ENCODE measurements at places on chromosomes 1 and 21.
A peak's percentile ranks its signal among the peaks of the same experiment; 100 is the strongest.

GRCh38 chr1:199909137-199909536 lies 118.4 kb upstream of the NR5A2 start:
- DNase-seq = no peak

DNA sequence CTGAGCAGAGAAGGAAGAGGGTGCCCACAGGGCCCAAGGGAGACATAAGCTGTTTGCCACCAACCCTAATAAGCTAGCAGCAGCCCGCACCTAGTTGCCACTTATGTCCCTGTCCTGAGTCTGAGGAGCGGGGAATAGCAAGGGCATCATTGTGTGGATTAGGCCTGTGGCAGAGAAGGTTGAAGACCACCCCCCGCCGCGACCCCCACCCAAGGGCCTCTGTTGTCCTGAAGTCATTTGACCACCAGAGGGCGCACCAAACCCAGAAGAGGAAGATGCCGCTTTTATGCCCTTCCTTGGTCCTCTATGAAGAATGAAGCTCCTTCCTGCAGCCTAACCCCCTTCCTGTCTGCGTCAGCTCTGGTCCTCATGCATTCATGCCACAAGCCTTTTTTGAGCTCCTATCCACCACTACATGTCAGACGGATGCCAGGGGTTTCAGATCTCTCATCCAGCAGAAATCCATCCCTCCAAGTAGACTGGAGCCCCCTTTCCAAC lies 16.6 kb downstream of the RHBG start:
- DNase-seq = peak; percentile 74

GRCh38 chr1:70685300-70686286 lies 274.5 kb downstream of the CTH start:
- DNase-seq = peak; percentile 54

GRCh38 chr21:41671859-41672542 lies 94.9 kb downstream of the RIPK4 start:
- no peak for DNase-seq

- DNase-seq = no peak
Observed at GRCh38 chr1:157226739-157227138, 88.5 kb upstream of the ETV3 start.

GRCh38 chr1:97136996-97137395 lies 415.4 kb downstream of the PTBP2 start:
- no peak for DNase-seq

- DNase-seq = no peak
Observed at GRCh38 chr1:96583903-96584302, 137.7 kb upstream of the PTBP2 start.
